ENCODE measurements at places on chromosomes 13 and 19.

DNA sequence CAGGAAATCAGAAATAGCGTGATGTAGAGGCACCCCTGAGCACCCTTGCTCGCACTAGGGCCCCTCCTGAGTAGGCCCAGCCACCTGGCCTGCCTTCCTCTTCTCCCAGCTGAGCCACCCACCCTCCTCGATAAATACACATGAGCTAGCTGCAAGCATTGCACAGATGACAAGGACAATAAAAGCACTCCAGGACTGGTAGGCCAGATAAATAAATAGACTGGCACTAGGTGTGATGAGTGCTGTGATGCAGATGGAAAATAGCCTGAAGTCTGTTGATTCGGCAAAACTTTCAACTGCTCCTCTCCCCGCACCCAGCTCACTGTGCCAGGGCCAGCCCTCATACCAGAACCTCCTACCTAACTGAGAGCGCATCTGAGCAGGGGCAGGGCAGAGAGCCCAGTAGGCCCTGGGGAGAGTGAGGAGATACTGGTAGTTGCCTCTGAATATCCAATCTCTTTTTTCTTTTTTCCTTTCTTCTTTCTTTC is 54.5 kb upstream of the GPI start:
- no peak for DNase-seq

GRCh38 chr13:94122300-94122915 is 357.1 kb downstream of the DCT start:
- DNase-seq, result no peak

GRCh38 chr13:112119192-112120030 is 52.5 kb downstream of the SOX1 start:
- no peak for DNase-seq

DNA sequence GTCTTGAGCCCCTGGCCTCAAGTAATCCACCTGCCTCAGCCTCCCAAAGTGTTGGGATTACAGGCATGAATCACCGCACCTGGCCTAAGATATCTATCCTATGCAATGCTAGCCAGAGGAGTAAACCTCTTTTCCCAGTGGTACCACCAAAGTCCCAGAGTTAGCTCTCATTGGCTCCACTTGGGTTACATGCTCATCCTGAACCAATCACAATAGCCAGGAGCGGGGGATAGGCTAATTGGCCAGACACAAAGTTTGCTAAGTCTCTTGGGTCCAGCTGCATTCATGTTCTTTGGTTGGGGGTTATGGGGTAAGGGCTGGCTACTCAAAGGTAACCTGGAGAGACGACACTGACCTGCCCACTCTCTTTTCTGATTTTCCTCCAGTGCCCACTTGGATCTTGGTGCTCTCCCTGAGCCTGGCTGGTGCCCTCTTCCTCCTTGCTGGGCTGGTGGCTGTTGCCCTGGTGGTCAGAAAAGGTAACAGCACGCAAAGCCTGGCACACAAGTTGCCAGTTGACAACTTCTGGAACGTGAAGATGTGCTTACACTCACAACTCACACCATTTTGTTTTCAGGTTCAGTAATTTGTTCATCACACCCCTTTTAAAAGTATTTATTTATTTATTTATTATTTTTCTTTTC is 7.8 kb downstream of the C19orf38 start:
- DNase-seq, result peak; percentile 44

DNA sequence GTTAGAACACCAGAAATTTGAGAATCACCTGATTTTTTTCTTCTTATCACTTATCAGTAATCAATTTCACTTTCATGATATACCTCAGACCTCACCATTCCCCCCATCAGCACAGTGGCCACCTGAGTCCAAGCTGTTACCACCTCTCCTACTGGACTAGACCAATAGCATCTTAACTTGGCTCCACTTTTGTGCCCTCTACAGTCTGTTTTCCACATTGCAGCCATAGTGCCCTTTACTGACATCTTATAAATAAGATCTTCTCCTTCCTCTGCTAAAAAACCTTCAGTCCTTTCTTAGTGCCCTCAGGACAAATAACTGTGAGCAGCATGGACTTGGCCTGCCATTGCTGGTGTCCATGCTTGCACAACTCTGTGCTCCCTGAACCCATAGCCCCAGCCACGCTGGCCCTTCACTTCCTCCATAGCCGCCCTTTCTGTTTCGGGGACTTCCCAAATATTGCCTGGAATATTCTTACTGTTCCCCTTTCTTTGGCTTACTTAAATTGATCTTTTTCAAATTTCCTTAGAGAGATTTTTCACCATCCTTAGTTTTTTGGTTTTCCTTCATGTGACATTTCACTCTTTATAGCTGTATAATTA is 380.8 kb downstream of the LMO7 start:
- DNase-seq, result peak; percentile 30

DNA sequence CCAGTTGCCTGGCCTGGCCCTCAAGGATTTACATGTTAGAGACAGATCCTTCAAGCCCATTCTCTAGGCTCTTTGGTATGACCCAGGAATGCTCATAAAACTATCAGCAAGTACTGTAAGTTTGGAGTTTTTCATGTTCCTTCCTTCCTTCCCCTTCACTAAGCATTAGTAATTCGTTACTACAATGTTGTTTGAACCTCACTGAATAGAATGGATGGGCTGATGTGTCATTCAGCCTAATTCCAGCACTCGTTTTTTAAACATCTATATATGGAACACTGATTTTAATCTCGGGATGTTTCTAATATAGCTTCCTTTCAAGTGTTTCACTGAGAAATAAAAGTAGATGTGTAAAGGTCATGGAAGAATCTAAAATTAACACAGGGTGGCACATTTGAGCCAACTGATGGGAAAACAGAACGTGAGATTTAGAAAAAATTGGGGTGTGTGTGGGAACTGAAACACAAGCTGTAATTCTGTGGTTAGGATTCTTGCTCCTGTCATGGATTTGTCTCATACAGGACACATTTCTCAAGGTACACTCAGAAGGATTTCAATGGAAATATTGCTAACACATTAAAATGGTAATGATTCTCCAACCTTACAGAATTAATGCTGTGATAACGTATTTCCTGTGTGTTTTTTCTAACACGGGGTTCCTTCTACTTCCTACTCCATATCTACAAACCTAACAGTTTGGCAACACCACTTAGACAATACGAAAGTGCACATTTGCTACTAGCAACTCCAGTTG is 93.4 kb downstream of the FLT1 start:
- DNase-seq, result no peak

- no peak for DNase-seq
Observed at GRCh38 chr13:34277936-34278335, 460.0 kb downstream of the RFC3 start.

GRCh38 chr19:46660008-46660517 is 919 bp downstream of the DACT3 start:
- DNase-seq, result peak; percentile 71

GRCh38 chr13:61779456-61779855 is 363.8 kb upstream of the PCDH20 start:
- DNase-seq, result peak; percentile 36

DNA sequence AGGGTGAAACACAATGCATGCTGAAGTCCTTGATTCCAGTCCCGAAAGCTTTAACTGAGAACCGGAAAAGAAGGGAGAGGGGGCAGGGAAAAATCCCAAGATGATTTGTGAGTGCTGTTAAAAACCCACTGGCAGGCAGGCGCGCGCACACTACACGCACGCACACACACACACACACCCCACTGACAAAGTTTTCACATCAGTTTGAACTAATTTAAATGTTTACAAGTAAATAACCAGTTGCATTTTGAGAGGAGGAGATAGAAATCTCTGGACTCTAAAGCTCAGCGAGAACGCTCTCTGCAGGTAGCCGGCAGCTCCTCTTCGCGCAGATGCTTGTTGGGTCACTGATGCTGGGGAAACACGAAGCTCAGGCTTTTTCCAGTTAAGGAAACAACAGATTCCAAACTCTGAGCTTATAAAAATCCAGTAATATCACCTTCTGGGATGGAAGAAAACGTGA is 818 bp upstream of the SLITRK1 start:
- peak; percentile 58 for DNase-seq

DNA sequence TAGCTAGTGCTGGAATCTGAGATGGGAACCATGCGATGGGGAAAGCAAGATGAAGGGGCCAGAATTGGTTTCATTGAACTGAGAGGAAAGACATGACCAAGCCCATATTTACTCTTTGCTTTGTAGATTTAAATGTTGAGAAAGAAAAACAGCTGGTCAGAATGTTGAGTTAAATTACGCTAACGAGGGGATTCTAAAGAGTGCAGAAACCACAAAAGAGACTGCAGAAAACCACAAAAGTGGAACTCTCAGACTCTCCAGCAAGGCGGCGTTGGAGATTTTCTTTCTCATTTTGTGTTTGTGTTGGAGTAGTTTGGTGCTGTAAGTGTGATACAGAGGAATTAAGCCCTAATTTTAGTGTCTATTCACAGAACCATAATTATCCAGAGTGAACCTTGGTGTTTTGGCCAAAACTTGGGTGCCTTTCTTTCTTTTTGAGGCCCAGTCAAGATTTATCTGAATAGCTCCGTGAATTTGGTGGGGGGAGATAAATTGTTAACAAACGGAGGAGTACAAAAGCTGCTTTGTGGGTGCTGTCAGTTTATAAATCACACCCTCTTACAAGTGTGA is 26.3 kb downstream of the SAE1 start:
- DNase-seq, result no peak

GRCh38 chr13:19345158-19345557 is 163.5 kb upstream of the TUBA3C start:
- no peak for DNase-seq

- DNase-seq, result no peak
Observed at GRCh38 chr13:91228940-91229339, 118.5 kb upstream of the MIR17HG start.

- no peak for DNase-seq
Observed at GRCh38 chr19:1765904-1766799, 12.8 kb downstream of the ONECUT3 start.

GRCh38 chr19:54141356-54141755 is 3.8 kb downstream of the CNOT3 start:
- no peak for DNase-seq

- peak; percentile 90 for DNase-seq
Observed at GRCh38 chr19:5394551-5395505, 54.2 kb upstream of the PTPRS start.

DNA sequence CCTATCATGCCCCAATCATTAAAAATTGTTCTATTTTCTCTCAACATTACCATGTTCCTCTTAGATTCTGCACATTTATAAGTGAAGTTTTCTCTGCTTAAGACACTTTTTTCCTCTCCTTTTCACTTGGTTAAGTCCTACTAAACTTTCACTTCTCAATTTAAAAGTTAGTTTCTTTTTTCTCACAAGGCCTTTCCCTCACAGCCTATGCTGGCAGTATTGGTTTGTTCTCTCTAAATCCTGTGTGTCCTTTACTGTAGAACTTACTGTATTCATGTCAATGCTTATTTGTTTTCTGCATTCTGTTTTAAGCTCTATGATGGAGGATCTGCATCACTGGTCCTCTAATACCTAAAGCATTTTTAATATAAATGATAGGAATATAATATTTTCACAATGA is 2816.6 kb downstream of the PCDH9 start:
- DNase-seq, result no peak

DNA sequence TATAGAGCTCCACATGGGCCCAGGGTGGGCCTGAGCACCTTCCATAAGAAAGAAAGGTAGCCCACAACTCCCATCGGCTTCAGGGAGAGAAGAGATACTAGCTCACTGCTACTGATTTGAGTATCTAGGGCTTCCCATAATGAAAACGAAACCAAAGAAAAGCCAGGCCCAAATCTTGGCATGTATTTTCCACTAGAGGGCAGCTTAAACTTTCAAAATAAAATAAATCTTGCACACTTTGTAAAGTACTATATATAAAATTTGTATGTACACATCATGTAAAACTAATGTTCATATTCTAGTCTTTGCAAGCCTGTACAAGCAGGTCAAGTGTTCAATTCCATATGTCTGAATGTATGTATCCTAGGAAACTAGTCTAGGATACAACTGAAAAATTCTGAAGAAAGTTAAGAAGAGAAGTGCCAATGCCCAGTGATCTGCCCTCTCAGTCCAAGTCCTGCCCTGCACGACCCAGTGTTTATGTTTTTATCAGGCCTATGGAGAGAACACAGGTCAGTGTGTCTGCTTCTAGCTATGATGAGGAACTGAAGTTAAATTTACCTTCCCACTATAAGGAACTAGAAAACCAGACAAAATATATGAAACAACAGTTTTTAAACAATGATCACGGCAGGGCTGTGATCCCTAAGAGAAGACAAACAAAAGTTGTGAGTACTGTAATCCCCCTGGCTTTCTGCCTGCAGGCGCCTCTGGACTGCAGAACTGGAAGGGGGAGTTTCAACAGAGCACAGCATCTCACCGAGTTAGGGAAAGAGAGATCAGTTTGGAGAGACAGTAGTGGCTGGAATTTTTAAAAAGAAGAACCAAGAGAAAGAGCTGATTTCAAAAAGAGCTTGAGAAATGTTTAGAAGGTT is 475.7 kb downstream of the UQCRFS1 start:
- peak; percentile 37 for DNase-seq

DNA sequence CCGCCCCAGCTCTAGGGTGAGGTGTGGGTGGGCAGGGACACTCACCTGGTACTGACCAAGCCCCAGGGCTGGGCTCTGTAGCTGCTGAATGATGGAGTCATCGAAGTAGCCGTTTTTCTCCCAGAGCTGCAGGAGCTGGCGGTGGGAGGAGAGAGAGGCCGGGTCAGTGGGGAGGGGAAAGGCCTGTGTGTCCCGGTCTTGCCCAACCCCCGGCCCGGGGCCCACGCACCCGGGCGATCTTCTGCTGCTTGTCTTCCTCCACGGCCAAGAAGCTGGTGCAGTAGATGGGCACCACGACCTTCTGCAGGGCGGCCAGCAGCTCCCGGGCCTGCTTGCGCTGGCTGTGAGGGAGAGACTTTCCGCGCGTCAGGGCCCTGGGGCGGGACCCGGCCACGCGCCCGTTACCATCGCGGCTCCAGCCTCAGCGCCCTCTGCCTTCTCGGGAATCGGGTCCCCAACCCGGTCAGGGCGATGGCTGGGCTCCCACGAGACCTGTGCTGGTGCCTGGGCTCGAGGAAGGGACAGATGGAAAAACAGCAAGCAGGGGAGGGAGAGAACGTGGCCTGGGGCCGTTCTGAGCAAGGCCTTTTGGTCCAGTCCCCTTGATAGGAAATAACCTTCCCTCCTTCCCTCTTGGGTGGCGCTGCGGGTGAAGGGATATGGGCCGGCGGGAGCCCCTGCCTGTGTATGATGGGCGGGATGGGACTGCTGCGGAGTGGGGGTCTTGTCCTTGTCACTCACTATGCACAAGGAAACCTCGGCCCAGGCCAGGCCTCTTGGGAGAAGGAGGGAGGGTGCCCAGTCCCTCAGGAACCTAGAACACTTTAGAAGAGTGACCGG is 11.5 kb downstream of the CHERP start:
- DNase-seq, result no peak

DNA sequence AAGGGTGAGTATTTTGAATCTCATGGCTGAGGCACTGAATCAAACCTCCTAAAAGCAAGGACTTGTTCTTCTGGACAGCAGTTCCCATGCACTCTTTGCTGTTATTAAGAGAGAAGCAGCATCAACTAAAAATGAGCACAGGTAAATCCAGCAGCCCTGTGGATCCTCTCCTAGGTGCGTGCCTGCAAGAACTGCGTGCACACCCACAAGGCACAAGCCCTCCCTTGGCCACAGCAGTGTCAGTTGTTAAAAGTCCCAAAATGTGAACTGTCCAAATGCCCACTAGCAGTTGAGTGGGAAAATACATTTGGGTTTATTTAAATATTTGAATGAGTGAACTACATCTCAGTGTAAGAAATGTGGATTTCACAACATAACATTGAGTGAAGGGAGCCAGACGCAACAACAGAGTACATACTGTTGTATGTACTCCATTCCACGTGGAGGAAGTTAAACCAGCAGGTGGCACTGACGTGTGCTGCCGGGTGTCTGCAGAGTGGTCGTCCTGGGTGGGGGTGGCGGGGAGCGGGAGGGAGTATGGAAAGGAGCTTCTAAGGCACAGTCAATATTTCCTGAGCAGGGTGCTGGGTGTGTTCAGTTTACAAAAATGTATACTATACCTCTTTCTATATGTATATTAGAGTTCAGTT is 266.4 kb downstream of the NALCN start:
- DNase-seq, result peak; percentile 62

All from neural progenitor cell (in vitro differentiated cells).